Non-pigmented ciliary epithelial cell (primary cell): ENCODE measurements at places on chromosomes 1 and 21.

DNA sequence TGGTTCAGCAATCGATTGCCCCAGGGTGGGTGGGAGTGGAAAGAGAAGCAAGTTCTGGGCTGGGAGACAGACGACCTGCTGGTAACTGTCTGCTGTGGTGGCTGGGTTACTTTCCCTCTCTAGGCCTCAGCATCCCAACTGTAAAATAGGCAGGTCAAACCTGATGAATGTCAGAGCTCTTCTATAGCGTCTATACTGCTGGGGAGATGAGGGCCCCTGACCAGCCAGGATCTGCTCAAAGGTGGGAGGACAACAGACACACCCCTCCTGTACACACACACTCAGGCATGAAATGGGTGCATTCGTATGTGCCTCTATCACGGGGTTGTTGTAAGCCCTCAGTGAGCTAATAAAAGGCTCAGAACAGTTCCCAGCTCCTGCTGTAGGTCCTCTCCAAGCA is 12.7 kb upstream of the EPHB2 start:
- no peak for DNase-seq

- no peak for DNase-seq
Measured at GRCh38 chr1:58441699-58442098, 104.8 kb downstream of the OMA1 start.

- DNase-seq: no peak
Measured at GRCh38 chr1:76541618-76542017, 325.7 kb upstream of the ST6GALNAC5 start.

DNA sequence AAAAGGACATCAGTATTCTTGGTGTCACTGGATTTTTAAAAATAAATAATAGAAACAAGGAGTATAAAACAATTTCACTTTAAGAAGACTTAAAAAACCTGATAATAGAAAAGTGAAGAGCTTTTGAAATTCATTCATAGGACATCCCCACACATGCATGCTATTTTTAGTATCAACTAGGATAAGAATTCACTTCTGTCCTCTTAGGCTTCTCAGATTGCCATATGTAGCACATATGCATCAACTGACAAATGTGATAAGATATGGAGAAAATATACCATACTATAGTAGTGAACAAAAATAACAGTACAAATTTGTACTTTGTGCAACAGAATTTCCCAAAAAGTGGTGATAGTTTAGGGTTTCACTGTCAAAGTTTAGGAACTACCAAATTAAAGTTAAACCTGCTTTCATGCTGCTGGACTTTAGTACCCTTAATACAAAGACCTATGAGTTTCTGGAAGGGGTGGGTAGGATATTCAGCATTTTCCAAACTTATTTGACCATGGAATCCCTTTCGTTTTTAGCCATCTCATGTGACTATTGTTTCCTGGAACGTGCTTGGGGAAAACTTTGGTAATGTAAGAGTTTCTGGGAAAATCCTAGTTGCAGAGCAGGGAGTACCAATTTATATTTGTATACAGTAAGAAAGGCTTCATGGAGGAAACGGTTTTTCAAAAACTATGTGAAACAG is 19.8 kb downstream of the RPRD2 start:
- DNase-seq: no peak
